ENCODE measurements at places on chromosomes 5 and 9.

DNA sequence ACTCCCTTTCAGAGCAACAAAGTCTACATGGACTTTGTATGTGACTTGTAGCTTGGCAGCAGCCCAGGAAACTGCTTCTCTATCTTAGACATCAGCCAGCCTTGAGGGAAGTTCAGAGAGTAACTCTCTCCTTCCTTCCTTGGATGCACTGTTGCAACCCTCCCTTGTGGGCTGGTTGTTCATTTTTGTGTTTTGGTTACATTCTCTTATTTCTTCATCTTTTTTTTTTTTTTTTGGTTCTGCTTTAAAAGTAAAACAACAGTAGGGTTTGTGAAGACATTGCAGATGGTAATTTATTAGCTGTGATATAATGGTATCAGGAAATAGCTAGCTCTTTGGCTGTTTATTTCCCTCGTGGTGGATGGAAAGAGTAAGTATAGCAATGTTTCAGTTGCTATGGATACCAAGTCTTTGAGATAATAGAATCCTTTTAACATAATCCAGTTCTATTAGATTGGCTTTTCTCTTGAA, 97.9 kb upstream of the MAMDC2 start:
- H3K4me3 ChIP-seq, result no peak overlapping the region
- H3K4me1 ChIP-seq, result peaks cover 16% of the 10 kb centered on the region
- no peaks in the 10 kb centered on the region for H3K36me3 ChIP-seq
- no peaks in the 10 kb centered on the region for H3K27me3 ChIP-seq

DNA sequence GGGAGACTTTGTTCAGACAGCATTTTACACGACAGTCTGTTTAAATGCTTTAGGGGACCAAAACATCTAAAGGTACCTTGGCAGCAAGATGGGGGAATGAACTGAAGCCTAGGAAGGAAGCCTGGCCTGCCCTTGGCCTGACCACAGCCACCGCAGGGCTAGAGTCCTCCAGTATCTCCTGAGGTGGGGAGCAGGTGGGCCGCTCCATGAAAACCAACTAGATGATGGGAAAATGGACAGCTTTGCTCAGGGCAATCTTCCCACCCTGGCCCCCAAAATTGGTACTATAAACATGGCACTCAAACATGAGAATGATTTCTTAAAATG, 153.3 kb downstream of the AUH start:
- peaks cover 21% of the 10 kb centered on the region for H3K4me1 ChIP-seq
- H3K4me3 ChIP-seq, result no peak overlapping the region
- no peak for DNase-seq
- peak overlapping the region; percentile 59 for H3K27ac ChIP-seq
- no peaks in the 10 kb centered on the region for H3K27me3 ChIP-seq

- no peak overlapping the region for H3K27ac ChIP-seq
- no peak overlapping the region for H3K4me3 ChIP-seq
- H3K36me3 ChIP-seq, result no peaks in the 10 kb centered on the region
- H3K4me1 ChIP-seq, result no peaks in the 10 kb centered on the region
Observed at GRCh38 chr5:84036842-84037241, 316.2 kb upstream of the HAPLN1 start.

GRCh38 chr5:9716838-9717281, 86.7 kb upstream of the TAS2R1 start:
- no peak overlapping the region for H3K4me3 ChIP-seq
- no peaks in the 10 kb centered on the region for H3K36me3 ChIP-seq
- H3K27ac ChIP-seq, result no peak overlapping the region
- no peaks in the 10 kb centered on the region for H3K4me1 ChIP-seq
- no peaks in the 10 kb centered on the region for H3K27me3 ChIP-seq
- no peak for DNase-seq

- H3K4me1 ChIP-seq, result no peaks in the 10 kb centered on the region
- DNase-seq, result no peak
- no peak overlapping the region for H3K27ac ChIP-seq
- H3K27me3 ChIP-seq, result peaks cover 18% of the 10 kb centered on the region
Observed at GRCh38 chr5:90967851-90968250, 409.3 kb downstream of the ADGRV1 start.

DNA sequence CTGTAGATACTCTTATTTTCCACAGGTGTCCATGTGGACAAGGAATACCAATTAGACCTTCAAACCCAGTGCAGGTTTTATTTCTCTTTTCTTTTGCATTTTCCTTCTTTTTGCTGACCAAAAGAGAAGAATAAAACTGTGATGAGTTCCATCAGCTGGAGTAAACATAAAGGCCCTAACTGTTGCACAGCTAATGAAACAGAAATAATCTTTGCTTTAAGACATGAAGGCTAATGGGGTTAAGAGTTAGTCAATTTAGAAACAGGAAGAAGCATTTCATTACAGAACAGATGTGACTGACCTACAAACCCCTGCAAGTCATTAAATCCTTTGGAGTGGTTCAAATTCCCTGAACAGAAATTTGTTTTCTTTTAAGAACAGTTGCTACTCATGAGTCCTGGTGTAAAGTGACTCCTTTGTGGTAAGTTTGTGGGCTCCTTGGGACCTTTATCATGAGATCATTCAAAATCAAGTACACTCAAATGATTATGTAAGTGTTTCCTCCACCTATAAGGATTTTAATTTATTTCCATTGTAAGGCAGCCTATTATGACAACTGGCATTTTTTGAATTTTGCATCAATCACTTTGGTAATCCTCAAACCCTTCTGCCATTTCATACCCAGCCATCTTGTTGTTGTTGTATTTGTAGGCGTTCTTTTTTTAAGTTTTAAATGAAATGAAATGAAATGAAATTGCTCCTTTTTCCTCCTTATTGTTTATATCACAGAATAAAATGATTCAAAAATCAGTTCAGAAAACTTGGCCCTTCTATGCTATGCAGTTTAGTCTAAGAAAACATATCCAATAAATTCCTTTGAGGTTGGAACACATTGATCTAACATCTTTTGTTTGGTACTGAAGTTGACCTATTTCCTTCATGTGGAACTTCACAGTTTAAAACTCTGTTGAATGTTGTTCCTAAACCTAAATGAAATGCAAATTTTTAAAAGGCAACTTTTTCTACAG, 1.3 kb downstream of the MINAR2 start:
- H3K27me3 ChIP-seq, result no peaks in the 10 kb centered on the region
- no peak overlapping the region for H3K27ac ChIP-seq
- no peaks in the 10 kb centered on the region for H3K4me1 ChIP-seq
- no peaks in the 10 kb centered on the region for H3K36me3 ChIP-seq

GRCh38 chr5:142821733-142822487, 51.7 kb downstream of the ARHGAP26 start:
- peaks cover 10% of the 10 kb centered on the region for H3K4me1 ChIP-seq
- H3K27me3 ChIP-seq, result no peaks in the 10 kb centered on the region
- no peaks in the 10 kb centered on the region for H3K36me3 ChIP-seq
- peak; percentile 78 for DNase-seq
- H3K27ac ChIP-seq, result no peak overlapping the region

DNA sequence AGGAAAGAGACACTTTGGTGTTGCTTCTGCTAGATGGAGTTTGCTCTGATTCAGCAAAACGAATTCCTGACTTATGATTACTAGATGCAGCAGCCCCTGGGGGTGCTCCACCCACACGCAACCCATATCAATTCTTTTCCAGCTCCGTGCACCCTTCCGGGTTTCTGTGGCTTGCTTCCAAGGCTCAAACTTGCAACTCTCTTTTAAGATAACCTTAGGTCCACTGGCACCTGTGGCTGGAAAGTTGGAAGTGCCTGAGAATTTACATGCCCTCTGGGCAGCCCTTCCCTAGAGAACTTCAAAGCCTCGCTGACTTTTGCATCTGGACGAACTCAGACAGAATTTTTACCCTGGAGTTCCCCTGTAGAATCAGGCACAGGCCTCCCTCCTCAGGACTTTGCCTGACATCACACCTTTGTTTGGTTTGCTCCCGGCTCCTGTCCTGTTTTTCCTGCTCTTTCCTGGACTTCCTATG, 224.9 kb downstream of the SNX18 start:
- no peaks in the 10 kb centered on the region for H3K36me3 ChIP-seq
- no peak overlapping the region for H3K4me3 ChIP-seq
- H3K27me3 ChIP-seq, result no peaks in the 10 kb centered on the region
- no peak overlapping the region for H3K27ac ChIP-seq
- DNase-seq, result no peak

- no peak overlapping the region for H3K4me3 ChIP-seq
- no peaks in the 10 kb centered on the region for H3K4me1 ChIP-seq
- no peaks in the 10 kb centered on the region for H3K36me3 ChIP-seq
- DNase-seq, result no peak
- H3K27ac ChIP-seq, result no peak overlapping the region
Observed at GRCh38 chr5:34574936-34575467, 81.1 kb upstream of the RAI14 start.

DNA sequence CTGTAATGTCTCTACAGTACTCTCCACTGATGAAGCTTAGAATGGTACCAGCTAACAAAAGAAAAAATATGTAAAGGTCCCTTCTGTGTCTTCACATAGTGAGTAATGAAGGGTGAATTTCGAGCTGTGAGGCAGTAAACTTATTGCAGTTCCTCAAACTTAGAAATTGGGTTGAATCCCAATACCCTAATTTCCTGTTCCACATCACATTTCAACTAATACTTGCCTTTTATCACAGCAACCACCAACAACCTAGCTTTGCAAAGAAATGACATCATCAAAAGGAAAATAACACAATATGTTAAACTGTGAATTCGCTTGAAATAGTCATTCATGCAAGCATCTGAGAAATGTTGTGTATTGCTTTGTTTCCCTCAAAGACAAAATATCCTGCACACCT, 9.4 kb upstream of the TNFAIP8 start:
- H3K4me1 ChIP-seq, result peaks cover 18% of the 10 kb centered on the region
- no peaks in the 10 kb centered on the region for H3K36me3 ChIP-seq
- H3K27ac ChIP-seq, result no peak overlapping the region
- no peaks in the 10 kb centered on the region for H3K27me3 ChIP-seq
- no peak for DNase-seq
- no peak overlapping the region for H3K4me3 ChIP-seq

- H3K4me1 ChIP-seq, result no peaks in the 10 kb centered on the region
- no peaks in the 10 kb centered on the region for H3K27me3 ChIP-seq
- H3K36me3 ChIP-seq, result no peaks in the 10 kb centered on the region
- DNase-seq, result no peak
Observed at GRCh38 chr5:39446231-39446630, 21.5 kb upstream of the DAB2 start.

GRCh38 chr5:115558388-115558956, 13.9 kb upstream of the FEM1C start:
- H3K4me1 ChIP-seq, result peaks cover 13% of the 10 kb centered on the region
- no peak overlapping the region for H3K4me3 ChIP-seq
- no peak for DNase-seq
- no peak overlapping the region for H3K27ac ChIP-seq
- no peaks in the 10 kb centered on the region for H3K27me3 ChIP-seq

DNA sequence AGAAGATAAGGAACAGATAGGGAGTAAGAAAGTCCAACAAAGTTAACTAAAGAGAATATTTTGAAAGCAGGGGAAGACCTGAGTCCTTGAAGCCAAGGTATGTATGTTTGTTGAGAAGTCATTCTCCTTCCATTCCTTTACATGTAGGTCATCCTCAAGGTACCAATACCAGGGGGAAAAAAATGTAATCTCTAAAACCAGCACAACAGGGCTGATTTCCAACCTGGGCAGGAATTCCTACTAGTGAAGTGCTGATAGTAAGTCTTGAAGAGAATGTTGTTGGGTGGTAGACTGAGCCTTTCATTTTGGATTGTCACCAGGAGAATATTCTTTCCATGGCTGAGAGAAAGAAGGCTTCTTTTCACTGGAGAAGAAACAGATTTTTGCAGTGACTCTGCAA, 117.1 kb upstream of the ZNF462 start:
- H3K36me3 ChIP-seq, result no peaks in the 10 kb centered on the region
- no peak overlapping the region for H3K27ac ChIP-seq
- H3K27me3 ChIP-seq, result no peaks in the 10 kb centered on the region
- no peak for DNase-seq

DNA sequence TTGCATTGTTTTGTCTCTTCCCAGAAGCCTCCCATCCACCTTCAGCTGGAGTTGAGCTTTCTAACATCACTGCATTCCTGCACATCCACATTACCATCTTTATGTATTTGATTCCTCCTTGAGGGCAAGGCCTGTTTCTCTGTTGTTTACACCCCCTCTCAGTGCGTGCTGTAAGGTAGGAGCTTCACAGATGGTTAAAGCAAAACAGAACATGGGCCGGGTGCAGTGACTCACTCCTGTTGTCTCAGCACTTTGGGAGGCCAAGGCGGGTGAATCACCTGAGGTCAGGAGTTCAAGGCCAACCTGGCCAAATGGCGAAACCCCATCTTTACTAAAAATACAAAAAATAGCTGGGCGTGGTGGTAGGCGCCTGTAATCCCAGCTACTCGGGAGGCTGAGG, 110.9 kb downstream of the KCNIP1 start:
- no peaks in the 10 kb centered on the region for H3K27me3 ChIP-seq
- H3K4me1 ChIP-seq, result peaks cover 3% of the 10 kb centered on the region
- DNase-seq, result no peak
- H3K4me3 ChIP-seq, result no peak overlapping the region
- H3K27ac ChIP-seq, result no peak overlapping the region

- H3K27me3 ChIP-seq, result no peaks in the 10 kb centered on the region
- no peaks in the 10 kb centered on the region for H3K36me3 ChIP-seq
- H3K4me3 ChIP-seq, result no peak overlapping the region
- H3K27ac ChIP-seq, result no peak overlapping the region
Observed at GRCh38 chr9:133428617-133429101, 6.5 kb downstream of the ADAMTS13 start.

DNA sequence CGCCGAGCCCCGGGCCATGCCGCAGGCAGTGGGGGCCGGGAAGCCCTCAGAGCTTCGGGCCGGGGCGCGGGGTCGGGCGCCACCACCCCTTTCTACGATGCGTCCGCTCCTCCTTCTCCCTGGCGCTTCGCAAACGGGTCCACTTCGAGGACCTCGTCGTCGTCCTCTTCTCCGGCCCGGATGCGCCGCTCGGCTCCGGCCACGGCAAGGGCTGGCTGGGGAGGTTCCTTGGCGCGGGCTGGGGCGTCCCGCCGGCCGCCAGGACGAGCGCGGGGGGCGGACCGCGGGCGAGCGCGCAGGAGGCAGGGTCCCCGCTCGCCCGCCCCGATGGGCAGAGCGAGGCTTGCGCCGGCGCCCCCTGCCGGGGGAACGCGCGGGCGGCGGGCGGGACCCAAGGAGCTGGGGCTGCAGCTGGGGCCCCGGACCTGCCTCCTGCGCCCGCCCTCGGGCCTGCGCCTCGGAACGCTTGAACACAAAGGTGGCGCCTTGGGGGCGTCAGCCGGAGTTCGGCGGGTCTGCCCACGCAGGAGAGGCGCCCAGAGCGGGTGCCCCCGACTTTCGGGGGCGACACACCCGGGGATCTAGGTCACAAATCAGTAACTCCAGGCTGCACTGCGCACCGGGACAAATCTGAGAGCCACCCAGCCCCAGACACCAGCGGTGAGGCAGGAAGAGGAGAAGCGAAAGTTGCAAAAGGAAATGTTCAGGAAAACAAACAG, at the start of gene ROR2:
ROR2 (minus strand) TSS at position 283 of the 719 bp plus-strand sequence.
- peaks cover 28% of the 10 kb centered on the region for H3K4me1 ChIP-seq
- no peaks in the 10 kb centered on the region for H3K36me3 ChIP-seq
- H3K27me3 ChIP-seq, result peaks cover 16% of the 10 kb centered on the region
- H3K4me3 ChIP-seq, result peak within 1 kb of the TSS; percentile 32
- H3K27ac ChIP-seq, result no peak within 1 kb of the TSS

- peaks cover 42% of the 10 kb centered on the region for H3K36me3 ChIP-seq
- H3K27ac ChIP-seq, result no peak overlapping the region
- no peaks in the 10 kb centered on the region for H3K4me1 ChIP-seq
Observed at GRCh38 chr9:70113403-70114022, 69.9 kb downstream of the MAMDC2 start.
